Hematopoietic multipotent progenitor cell treated with erythropoietin and hydrocortisone succinate and interleukin-3 and kit ligand, for 4 days (in vitro differentiated cells): ENCODE measurements at places on chromosomes 16 and 17.

DNA sequence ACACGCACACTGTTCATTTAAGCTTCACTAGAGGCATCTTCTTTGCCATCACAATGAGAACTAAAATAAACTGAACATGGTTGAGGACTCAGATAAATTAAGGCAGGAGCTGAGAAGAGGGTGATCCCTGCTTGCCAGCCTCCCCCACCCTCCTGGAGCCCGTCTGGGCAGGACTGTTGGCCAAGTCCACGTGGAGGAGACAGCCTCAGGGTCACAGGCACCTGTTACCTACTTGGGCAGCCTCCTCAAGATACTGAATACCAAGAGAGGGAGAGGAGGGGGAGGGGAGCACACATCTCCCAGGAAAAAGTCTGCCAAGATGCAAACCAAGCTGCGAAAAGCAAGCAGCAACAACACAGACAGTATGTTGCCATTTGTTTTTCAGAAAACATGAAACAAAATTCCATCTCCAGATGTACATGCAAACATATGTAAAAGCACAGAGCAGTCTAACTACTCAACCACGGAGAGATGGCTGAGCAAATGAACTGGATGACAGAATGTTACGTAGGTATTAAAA is 67.4 kb downstream of the SLC39A11 start:
- DNase-seq, result no peak

GRCh38 chr17:51803161-51803560 is 355.4 kb downstream of the CA10 start:
- DNase-seq, result no peak

DNA sequence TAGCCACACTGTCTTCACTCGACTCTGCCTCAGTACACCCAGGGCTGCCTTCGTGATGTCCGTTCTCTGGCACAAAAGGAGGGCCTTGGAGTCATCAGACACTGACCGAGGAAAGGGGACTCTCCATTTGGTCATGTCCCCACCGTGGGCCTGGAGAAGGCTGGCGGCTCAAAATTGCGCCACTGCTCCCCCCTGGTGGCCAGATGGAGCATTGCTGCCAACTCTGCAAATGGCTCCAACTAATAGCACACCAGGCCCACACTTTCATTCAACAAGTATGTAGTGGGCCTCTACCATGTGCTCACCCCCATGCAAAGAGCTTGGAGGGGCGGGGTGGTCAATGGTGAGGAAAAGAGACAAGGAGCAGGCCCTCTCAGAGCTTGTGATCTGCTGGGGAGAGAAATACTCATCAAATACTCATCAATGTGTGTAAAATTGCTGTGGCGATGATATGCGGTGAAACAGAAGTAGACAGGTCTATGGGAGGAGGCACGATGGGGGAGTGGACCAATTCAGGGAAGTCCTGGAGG is 5.2 kb upstream of the GRIN2C start:
- DNase-seq, result peak; percentile 83

GRCh38 chr16:25625620-25626019 is 66.1 kb upstream of the HS3ST4 start:
- DNase-seq, result no peak
